Lower leg skin (tissue), 4 donors: ENCODE measurements at places on chromosomes 13 and 19.

DNA sequence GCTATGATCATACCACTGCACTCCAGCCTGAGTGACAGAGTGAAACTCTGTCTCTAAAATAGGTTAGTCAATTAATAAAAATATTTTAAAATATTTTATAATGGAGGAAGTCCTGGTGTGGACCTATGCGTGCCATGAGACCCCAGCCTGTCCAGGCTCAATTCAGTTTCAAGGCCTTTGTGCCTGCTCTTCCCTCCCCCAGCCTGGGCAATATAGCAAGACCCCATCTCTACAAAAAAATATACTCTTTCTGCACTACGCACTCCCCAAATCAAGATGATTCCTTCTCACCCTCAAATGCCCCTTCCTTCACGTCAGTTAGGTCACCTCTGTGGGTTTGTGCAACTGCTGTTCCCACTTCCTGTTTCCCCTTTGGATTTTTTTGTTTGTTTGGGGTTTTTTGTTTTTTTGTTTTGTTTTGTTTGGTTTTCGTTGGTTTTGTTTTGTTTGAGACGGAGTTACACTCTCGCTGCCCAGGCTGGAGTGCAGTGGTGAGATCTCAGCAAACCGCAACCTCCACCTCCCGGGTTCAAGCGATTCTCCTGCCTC is 1.4 kb upstream of the HSH2D start:
- no peak for DNase-seq

DNA sequence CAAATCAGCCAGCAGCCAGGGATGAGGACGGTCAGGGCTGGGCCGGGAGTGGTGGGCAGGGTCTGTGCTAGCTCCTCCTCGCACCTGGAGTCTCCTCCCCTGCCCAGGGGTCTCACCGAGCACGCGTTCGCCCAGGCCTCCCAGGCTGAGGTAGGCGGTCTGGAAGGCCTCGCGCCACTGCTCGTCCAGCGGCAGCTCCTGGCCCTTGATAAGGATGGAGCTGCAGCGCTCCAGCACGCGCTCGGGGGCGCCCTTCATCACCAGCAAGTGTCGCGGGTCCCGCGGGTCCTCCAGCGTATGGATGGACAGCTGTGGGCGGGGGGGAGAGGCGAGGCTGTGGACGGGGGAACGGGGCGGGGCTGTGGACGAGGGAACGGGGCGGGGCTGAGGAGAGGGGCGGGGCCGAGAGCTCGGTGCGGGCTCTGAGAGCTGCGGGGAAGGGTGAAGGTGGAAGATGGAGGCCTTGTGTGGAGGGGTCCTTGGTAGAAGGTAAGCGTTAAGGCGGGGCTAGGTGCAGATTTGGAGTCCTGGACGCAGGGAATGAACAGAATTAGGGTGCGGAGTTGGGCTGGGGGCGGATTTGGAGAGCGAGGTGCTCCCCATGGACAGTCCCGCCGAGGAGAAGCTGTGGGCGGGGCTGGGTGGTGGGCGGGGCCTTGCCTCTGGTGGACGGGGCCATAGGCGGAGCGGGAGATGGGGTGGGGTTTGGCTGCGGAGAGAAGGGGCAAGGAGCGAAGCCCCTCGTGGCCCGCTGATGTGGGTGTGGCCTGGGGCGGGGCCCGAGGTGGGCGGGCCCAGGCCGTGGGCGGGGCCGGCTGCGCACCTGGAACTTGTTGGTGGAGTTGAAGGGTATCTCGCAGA is 5.7 kb downstream of the ATP4A start:
- DNase-seq = peak; percentile 83

- no peak for DNase-seq
Measured at GRCh38 chr13:74866101-74866500, 615.9 kb downstream of the TBC1D4 start.

GRCh38 chr13:101520672-101521071 is 68.2 kb downstream of the ITGBL1 start:
- no peak for DNase-seq

DNA sequence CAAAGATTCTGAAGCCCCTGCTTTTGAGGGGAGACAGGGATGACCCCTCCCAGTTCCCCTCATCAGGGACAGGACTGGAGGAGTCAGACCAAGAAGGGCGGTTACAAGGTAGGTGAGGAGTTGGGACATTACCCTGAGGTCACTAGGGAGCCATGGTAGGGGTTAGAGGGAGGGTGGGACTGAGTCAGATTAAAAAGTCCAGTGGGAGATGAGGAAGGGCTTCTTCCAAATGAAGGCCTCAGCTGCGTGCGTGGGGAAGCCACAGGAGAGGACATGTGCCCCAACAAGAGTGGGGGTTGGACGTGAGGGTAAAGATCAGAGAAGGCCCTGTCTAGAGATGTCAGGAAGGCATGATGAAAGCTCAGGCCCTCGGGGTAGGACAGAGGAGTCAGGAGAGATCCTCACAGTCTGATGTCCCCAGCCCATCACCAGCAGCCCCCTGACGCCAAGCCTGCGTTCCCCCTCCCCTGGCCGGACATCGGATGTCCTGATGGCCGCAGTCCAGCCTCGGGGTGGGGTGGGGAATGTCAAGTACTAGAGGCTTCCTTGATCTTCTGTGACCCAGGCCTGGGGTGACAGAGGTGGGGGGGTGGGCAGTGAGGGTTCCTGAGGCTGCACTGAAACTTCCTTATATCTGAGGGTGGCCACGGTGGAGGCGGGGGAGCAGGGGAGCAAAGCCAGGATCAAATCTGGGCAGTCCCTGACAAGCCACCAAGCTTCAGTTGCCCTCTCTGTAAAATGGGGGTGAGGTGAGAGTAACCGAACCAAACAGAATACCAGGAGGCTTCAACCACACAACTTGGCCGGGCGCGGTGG is 6.5 kb upstream of the MFSD12 start:
- no peak for DNase-seq

DNA sequence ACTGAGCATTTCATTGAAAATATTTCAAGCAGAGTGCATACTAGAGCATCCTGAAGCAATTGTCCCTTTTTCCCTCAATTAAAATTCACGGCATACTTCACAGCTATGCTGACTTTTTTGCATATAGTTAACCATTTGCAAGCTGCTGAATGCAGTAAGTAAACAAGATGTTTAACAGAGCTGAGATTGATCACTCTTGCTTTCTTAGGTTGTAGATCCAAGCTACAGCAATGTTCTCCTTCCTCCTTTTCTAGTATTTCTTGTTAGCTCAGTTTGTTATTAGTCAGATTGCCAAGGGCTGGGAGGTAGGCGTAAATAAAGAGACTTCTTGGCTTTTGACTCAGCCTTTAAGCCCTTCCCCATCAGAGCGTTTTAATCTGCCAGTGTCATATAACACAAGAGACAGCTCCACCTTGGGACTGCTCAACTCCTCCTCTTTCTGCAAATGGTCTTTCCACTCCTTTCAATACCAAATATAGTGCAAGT is at the start of gene SLITRK6:
SLITRK6 (minus strand) TSS at position 323 of the 486 bp plus-strand sequence. CDS start 2,911 bp downstream, outside the sequence.
- DNase-seq = no peak

GRCh38 chr19:2287585-2288337 is 5.8 kb upstream of the PEAK3 start:
- DNase-seq = no peak

- no peak for DNase-seq
Measured at GRCh38 chr13:37561031-37561430, 37.5 kb downstream of the POSTN start.

- no peak for DNase-seq
Measured at GRCh38 chr13:98507282-98507797, 69.6 kb downstream of the STK24 start.

DNA sequence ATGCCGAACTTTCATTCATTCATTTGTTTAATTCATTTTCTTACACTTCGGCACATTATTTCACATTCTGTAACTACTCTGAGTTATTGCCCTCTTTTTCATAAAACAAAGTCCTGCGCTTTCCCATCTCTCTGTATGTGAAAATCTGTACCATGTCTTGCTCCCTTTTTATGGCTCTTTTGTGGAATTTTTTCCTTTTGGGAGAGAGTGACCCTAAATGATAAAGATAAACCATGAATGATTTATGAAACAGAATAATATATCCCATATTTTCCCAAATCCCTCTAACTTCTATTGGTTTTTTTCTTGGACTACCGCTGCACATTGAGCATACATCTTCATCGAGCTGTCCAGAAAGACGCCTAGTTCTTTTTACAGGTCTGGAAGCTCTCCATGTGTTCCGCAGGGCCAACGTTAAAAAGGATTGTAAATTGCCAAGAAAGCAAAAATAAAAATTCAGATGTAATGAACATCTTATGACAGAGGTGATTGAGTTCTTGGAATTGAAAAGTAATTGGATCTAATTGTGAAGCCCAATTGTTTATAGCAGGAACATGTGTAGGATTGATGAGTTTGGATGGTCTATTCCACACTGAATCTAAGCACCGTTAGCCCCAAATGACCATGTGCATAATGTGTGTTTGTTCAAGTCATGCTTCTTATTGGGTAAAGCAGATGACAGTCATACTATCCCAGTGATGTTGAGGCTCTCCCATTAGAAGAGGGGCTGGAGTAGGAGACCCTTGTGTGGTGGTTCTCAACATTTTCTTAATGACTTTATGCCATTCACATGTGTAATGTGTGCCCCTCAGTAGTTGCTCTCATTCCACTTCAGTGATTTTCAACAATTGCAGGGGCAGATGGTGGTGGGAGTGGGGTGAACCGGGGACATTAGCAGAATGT is 378.9 kb downstream of the DLEU7 start:
- no peak for DNase-seq

DNA sequence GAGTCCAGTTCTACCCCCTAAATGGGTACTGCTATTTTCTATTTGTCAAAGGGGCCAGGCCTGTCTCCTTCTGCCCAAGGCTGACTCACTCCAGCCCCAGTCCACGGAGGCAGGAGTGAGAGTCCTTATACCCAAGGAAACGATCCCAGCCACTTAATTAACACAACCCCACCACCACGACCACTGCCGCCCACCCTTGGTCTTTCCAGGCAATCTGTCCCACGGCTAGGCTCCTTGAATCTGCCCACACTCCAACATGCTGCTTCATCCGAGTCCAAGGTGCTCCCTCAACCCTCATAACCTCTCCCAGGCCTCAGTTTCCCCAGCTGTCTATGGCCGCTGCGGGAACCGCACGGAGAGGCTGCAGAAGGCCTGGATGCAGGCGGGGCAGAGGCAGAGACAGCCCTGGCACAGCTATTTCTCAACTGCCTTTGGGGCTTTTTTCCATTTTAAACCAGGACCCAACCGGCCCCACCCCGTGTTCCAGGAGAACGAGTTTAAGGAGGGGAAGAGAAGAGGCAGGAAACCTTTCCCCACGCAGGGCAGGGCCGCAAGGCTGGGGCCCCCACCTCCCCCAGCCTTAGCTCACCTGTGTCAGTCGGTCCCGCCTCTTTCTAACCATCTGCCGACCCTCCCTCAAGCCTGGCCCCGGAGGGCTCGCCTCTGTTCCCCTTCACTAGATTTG is 746 bp downstream of the RAB3D start:
- DNase-seq = no peak

DNA sequence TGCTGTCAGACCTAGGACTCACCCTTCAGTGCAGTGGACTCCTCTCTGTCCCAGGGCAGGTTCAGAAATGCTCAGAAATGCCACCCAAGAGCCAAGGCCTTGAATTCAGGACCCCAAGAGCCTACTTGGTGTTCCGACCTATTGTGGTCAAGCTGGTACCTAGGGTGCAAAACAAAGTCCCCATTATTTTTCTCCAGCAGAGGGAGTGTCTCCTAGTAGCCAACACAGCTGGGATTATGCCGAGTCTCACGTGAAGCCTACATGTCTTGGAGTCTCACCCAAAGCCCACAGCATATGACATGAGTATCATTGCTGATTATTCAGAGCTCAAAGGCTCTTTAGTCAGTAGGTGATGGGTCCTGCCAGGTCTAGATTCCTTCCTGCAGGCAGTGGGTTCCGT is 671.1 kb upstream of the SPRY2 start:
- DNase-seq = no peak

- DNase-seq = no peak
Measured at GRCh38 chr13:99662678-99663077, 161.4 kb downstream of the TM9SF2 start.

GRCh38 chr13:113589251-113589960 is 4.9 kb downstream of the TFDP1 start:
- DNase-seq = peak; percentile 78

DNA sequence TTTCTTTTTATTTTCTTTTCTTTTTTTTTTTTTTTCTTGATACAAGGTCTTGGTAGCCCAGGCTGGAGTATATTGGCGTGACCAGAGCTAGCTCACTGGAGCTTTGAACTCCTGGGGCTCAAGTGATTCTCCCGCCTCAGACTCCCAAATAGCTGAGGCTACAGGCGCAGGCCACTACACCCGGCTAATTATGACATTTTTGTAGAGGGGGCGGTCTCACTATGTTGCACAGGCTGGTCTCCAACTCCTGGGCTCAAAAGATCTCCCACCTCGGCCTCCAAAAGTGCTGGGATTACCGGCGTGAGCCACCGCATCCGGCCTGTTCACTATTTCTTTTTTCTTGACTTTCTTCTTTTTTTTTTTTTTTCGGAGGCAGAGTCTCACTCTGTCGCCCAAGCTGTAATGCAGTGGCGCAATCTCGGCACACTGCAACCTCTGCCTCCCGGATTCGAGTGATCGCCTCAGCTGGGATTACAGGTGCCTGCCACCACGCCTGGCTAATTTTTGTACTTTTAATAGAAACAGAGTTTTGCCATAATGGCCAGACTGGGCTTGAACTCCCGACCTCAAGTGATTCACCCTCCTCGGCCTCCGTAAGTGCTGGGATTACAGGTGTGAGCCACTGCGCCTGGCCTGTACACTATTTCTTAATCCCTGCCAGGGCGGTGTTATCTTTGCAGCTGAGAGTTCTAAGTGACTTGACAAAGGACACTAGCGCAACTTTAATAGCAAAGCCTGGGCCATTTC is 37.1 kb upstream of the LSM14A start:
- DNase-seq = peak; percentile 74

DNA sequence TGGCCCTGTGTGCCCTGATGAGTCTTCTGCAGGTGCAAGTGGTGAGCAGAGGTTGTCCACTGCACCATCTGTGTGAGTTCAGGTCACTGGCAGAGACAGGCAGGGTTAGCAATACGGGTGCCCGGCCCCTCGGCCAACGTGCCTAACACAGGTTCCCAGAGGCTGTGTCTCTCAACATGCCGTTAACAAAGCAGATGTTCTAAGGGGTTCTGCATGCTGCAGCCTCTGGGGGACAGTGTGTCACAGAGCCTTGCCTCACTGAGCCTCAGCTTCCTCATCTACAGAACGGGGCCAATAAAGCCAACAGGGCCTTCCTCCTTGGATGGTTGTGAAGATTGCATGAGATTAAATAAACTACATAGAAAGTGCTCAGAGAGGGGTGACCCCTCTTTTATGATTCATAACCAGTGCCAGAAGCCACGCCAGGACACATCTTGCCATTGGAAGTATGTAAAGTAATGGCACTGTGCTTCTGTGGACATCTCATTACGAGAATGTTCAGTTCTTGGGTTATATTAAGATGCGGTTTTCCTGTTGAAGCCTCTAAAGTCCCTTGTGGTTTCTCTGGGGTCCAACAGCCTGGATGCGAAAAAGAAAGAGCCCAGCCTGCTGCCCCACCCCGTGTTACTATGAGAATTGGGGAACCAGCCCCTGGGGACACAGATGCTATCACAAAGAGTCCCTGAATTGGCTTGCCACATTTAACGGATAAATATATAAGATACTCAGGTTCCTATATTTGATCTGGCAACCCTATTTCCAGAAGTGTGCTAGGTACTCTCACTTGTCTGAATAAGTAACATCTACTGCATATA is 11.2 kb upstream of the ARHGEF18 start:
- peak; percentile 32 for DNase-seq

GRCh38 chr13:35592457-35592856 is 116.0 kb upstream of the MAB21L1 start:
- no peak for DNase-seq

GRCh38 chr19:16458391-16459341 is 13.1 kb downstream of the EPS15L1 start:
- DNase-seq = no peak

- no peak for DNase-seq
Measured at GRCh38 chr19:2740314-2740656, 468 bp upstream of the SLC39A3 start.

GRCh38 chr19:5515737-5516136 is 52.0 kb downstream of the TINCR start:
- DNase-seq = no peak
